Pericardium fibroblast (primary cell): ENCODE measurements at places on chromosomes 3 and 15. TPM values are rescaled to one million over a fixed set of nuclear protein-coding genes. Genes with fewer than 3 reads are reported as not detected.

The APOD gene
- total RNA-seq, result 21.1 and 33.1 TPM in 2 replicates

The LIPH gene
- under 0.01 and 1.5 TPM in 2 replicates for total RNA-seq

The FHIT gene
- total RNA-seq, result 1.5 and 6.2 TPM in 2 replicates

The MKRN2OS gene
- total RNA-seq, result not detected in 2 replicates

The SLCO2A1 gene
- total RNA-seq, result 0.47 and 1.1 TPM in 2 replicates
